ENCODE measurements at places on chromosomes 16 and 17.

GRCh38 chr16:91484-91883 lies 13.5 kb downstream of the MPG start:
- no peak for DNase-seq

GRCh38 chr17:62678214-62678919 lies 50.9 kb downstream of the MRC2 start:
- DNase-seq: no peak

- no peak for DNase-seq
Observed at GRCh38 chr17:35548978-35549377, 11.5 kb upstream of the SLFN12L start.

GRCh38 chr17:57920916-57921703 lies 34.1 kb downstream of the CUEDC1 start:
- peak; percentile 44 for DNase-seq

DNA sequence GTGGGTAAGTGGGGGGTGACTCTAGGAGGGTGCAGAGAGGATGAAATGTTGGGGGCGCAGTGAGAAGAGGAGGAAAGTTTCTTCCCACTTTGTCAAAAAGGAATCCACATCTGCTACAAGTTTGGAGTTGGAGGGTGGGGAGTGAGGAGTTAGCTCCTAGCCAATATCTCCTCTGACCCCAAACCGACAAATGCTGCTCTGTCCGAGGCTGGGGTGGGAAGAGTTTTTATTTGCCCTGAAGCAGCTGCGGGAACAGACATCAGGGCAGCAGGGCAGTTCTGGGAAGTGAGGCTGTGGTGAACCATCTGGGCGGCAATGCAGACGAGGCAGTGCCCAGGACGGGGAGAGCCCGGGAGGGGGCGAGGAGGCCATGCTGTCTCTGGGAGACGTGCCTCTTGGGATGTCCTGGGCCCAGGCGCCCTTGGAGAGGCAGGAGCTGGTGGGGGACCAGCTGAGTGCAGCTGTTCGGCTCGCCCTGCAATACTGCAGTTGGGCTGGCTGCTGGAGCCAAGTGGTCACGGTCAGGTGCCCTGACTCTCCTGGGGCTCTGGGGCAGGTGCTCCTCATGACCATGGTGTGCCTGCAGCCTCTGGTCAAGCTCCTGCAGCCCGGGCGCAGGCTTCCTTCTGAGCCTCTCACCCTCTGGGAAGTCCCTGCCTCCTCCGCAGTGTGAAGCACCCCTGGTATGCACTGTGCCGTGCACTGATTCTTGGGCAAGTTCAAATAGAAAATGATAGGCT lies 6.4 kb upstream of the SOCS3 start:
- no peak for DNase-seq

GRCh38 chr16:1278477-1278876 lies 22.6 kb downstream of the TPSD1 start:
- DNase-seq: no peak

GRCh38 chr17:33328129-33328528 lies 35.0 kb upstream of the ASIC2 start:
- no peak for DNase-seq

DNA sequence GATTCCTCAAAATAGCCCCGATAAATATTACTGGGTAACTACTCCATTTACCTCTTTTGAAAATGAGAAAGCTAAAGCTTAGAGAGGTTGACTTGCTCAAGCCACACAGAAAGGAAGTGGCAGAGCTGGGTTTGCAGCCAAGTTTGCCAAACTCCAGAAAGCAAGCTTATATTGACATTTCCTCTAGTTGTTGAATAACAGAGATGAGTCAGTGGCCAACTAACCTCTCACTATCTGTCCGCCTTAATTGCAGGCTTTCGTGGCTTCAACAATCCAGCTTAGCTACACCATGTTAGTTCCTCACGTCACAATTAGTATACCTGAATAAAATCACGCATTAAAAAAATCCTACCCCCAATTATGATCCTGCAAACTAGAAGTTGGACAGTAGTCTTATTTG lies 151.7 kb downstream of the CNTNAP4 start:
- peak; percentile 1 for DNase-seq
